ENCODE measurements at places on chromosomes 5 and 9.
A peak's percentile ranks its signal among the peaks of the same experiment; 100 is the strongest.

GRCh38 chr9:70590315-70590677 is 175.8 kb upstream of the KLF9 start:
- no peak for DNase-seq

- peak; percentile 44 for DNase-seq
Observed at GRCh38 chr9:35903049-35903448, 3.0 kb upstream of the HRCT1 start.

- DNase-seq, result no peak
Observed at GRCh38 chr5:1464096-1464446, 18.8 kb upstream of the SLC6A3 start.

DNA sequence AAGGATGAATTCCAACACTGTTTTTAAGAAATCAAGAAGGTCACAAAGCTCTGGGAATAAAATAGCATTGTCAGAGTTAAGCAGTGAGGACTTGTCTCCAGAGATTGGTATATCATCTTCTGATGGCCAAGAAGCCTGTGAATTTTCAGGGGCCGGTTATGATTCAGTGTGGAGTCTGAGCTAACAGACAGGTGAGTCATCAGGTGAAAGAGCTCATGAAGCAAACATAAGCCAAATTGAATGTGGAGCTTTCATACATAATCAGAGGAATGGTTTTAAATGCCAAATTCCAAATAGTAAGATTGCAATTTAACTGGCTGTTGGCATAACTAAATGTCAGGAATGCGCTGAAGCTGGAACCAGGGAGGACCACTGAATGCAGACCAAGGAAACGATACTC is 494.2 kb downstream of the MTRR start:
- no peak for DNase-seq

DNA sequence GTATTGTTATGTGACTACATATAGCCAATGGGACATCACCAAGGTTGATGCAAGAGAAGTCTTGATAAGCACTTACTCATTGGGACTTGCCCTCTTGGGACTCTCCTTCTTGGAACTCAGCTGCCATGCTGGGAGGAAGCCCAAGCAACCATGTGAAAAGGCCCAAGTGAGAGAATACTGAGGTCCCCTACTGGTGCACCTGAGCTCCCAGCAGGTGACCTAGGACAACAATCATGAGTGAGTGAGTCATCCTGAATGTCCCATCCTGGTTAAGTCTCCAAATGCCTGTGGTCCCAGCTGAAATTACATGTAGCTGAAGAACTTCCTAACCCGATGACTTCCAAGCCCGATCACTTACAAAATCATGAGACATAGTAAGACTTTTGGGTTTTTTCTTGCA is 260.7 kb downstream of the ICE1 start:
- DNase-seq, result no peak

GRCh38 chr5:159017786-159018185 is 81.9 kb downstream of the EBF1 start:
- no peak for DNase-seq

DNA sequence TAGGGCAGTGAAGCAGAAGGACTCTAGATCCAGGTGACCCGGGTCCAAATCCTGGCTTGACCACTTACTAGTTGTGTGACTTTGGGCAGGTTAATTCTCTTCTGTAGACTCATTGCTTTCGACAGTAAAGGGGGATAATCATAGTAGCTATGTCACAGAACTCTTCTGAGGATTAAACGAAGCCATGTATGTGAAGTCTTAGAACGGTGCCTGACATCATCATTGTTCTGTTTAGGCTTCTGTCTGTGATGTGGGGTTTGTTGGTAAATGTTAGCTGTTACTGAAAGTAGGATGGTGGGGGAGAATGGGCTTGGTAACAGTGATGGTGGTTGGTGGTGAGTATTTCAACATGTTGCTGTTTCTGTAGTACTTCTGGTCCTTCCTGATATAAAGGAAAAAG is 73.7 kb downstream of the MAP1B start:
- DNase-seq, result no peak

GRCh38 chr5:179880848-179881590 is 22.4 kb upstream of the MRNIP start:
- no peak for DNase-seq

DNA sequence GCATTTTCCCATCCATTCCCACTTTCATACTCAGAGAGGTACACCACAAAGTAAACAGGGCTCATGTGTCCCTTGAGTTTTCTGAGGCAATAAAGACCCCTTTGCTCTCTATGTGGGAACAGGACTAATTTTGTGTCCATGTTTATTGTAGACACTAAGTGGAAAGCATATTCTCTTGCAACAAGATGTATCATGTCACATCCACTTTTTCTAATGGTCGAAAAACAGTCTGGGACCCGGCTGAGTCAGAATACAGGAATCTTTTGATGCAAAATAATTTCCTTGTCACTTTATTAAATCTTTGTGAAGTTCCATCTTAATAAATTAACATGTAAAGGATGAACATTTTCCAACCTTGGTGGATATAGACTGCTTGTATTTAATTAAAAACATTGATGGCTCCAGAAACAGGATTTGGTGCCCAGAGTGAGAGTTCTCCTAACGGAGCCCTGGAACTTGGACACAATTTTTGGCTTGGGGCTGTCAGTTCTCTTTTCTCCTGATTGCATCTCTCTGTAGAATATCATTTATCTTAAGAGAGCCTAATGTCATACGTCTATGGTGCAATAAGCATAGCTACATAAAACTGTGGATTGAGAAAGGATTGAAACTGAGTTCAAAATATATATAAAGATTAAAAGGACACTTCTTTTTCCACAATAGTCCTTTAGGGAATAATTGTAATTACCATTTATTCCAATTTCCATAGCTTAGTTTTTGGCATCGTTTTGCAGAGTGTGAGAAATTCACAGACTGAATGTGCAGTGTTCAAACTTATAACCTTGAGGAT is 1116.7 kb upstream of the SEMA6A start:
- no peak for DNase-seq

- no peak for DNase-seq
Observed at GRCh38 chr9:5920860-5921328, 30.2 kb downstream of the MLANA start.

GRCh38 chr9:124399968-124400940 is 15.0 kb downstream of the PSMB7 start:
- no peak for DNase-seq

DNA sequence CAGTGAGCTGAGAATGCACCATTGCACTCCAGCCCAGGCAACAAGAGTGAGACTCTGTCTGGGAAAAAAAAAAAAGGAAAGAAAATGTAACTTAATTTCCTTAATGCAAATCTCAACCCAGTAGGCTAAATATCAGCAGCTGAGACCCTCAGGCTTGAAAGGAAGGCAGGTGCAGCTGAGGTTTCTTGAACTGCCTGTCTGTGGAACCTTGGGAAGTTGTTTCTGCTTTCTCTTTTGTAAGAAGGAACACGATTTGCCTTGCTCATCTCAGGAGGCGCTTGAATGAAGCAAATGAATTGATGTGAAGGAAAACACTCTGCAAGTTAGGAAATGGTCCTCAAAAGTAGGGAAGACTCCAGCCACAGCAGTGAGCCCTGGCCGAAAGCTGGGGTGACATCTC is 143.3 kb downstream of the IRX1 start:
- DNase-seq, result no peak

DNA sequence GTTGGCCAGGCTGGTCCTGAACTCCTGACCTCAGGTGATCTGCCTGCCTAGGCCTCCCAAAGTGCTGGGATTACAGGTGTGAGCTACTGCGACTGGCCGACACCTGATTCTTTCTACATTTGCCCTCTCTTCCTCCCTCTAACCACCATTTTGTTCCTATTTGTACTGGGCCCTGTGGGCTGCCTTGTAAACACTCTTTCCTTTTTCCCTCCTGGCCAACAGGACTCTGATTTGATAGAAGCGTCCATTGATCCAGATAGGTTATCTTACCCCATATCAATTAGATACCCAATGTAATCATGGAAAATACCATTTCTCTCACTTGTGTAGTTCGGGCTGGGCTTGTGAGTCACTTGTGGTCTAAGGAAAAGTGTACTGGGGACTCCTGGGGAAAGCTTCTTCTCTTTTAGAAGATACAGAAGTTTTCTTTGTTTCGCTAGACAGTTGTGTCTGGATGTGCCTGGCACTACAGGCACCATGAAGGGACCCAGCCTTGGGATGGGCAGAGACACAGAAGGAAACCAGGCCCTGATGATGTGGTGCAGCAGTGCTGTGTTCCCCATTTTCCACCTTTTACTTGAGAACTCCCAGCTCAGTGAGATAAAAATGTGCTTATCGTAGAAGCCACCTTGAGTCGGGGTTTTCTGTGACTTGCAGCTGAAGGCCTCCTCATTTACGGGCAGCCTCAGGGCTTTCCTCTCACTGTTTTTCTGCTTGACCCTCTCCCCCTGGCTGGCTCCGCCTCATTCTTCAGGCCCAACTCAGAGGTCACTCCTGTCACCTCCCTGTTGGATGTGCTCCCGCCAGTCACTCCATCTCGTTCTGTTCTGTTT is 32.8 kb upstream of the CPEB4 start:
- no peak for DNase-seq

DNA sequence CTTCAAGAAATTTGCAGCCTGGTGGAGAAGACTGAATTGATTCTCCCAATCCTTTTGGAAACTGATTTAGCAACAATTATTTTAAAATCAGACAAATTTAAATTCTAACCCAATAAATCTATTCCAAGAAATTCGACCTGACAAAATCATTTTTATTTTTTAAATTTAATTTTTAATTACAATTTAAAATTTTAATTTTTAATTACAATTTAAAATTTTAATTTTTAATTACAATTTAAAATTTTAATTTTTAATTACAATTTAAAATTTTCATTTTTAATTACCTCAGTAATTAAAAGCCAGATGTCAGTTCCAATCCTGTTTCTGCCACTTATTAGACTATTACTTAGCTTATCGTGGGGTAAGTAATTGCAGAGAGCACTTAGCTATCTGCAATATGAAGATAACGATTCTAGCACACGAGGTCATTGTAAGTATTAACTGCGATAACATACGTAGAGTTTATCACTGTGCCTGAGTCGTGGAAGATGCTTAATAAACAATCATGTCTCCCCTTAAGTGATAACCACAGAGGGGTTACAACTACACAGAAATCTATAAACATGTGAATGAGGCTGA is 346.4 kb upstream of the SLC24A2 start:
- no peak for DNase-seq

GRCh38 chr9:84481636-84482218 is 141.2 kb upstream of the SLC28A3 start:
- no peak for DNase-seq

DNA sequence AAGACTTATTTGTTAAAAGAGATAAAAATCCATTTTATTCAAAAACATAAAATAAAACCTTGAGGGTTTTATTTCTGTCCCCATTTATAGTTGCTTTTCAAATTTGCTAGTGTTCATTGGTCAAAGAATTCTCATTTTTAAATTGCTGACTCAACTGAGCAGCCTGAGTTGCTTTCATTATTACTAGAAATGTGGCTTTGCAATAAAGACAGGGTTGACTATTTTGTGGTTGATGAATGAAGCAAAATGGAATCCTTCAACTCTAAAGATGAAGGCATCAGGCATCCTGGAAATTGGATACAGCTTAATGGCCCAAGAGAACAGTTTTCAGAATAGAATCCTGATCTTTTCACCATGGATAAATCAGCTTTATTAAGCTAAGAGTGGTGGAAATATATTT is 23.9 kb upstream of the PPP3R2 start:
- DNase-seq, result no peak

GRCh38 chr5:58961631-58962280 is 378.9 kb downstream of the RAB3C start:
- DNase-seq, result no peak

GRCh38 chr9:1156794-1157550 is 106.8 kb downstream of the DMRT2 start:
- DNase-seq, result no peak

- no peak for DNase-seq
Observed at GRCh38 chr5:180041301-180042274, 30.0 kb downstream of the RNF130 start.

DNA sequence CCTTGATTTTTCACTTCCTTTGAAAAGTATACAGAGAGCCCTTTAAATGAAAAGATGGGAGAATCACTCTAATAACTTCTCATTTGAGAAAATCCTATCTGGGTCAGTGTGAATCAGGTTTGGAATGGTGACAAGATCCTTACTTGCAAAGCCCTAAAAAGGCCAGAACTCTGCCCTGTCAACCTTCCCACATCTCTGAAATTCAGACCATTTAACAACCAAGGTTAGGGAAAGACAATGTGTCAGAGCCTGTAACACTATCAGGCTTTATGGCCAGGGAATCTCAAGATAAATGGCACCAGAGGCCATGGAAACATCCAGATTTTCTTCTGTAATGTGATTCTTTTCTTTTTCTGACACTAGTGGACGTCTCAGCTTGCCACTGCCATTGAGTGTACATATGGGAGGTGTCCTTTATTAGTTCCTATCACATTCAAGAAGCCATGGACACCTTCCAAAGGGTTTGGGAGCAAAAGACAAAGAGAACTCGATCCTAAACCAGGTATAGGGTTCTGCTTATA is 165.7 kb upstream of the GPR151 start:
- DNase-seq, result no peak

- no peak for DNase-seq
Observed at GRCh38 chr5:81486711-81487110, 92.8 kb upstream of the ACOT12 start.

DNA sequence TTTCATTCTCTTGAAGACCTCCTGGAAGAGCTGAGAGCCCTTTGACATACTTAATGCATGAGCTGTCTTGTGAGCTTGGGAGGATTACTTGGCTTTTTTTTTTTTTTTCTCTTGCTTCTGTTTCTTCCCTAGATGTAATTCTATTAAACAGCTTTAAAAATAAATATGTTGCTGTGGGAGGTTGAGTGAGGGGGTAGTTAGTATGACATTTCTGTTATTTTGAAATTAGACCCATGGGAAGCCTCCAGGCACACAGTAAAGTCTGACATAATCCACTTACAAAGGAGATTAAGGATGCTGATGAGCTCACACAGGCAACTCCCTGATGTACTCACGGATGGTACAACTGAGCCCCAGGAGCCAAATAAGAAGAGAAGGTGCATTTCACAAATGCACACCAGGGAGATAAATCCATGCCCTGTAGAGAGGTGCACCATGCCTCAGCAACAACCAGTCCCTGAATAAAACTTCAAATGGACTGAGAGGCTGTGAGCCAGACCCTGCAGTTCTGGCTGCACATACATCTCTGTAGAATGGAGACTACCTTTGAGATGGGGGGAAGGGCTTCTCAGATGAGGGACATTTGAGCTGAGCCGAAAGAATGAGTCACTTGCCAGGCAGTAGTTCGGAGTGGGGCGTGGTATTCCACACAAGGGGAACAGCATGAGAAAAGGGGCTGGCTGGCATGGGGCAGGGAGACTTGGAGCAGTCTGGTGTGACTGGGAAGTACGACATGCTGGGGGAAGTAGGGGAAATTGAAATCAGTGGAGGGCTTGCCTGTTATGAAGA is 68.7 kb downstream of the ACTL7B start:
- no peak for DNase-seq

- DNase-seq, result no peak
Observed at GRCh38 chr9:34380511-34381315, 4.0 kb upstream of the MYORG start.

DNA sequence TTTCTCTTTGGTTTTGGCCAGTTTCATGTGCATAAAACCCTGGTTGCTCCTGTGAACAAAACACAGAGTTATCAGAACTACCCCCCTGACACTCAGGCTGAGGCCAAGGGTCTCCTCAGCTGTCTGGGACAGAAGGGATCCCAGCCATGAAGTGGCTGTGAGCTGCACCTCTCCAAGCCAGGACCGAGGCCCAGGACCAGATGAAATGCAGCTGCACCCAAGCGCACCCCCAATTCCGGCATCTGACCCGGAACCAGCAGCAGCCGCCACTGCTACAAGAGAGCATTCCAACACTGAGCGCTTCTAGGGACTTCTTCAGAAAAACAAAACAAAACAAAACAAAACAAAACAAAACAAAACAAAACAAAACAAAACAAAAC is 16.0 kb upstream of the SLC25A51 start:
- no peak for DNase-seq
